ENCODE measurements at places on chromosomes 6 and 20.

- no peak for DNase-seq
These were observed 71.3 kb upstream of the TINAG start for GRCh38 chr6:54236984-54237383.

DNA sequence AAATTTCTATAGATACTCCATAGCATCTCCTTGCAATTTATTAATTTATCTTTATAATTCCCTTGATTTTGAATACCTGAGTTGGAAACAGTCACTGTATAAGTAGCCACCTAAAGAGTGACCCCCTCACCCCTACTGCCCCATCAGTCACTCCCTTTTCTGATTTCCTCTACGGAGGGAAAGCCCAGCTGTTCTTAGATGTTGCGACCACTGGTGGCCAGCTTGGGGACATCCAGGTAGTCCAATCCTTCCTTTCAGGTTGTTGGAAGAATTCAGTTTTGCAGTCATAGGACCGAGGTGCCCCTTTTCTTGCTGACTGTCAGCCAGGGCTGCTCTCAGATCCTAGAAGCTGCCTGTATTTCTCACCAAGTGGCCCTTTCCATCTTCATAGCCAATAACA lies 87.8 kb downstream of the BMP6 start:
- DNase-seq = no peak

- DNase-seq = peak; percentile 20
These were observed 76.4 kb downstream of the TMEM242 start for GRCh38 chr6:157246771-157247484.

DNA sequence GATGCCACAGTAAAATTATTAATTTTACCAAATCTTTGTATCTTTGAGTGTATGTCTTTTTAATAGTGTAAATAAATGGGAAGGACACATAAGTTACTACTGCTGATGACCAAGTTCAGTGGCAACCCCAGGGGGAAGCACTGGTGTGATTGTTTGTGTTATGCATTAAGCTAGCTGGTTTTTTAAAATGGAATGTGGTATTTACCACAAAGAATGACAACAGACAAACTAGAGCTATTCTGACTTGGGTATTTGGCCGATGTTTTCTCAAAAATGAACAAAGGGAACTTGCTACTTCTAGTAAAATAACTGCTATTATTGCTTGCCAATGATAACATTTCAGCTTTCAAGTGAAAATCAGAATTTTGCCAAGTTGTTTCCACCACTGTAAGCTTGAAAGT lies 2.9 kb downstream of the FNDC1 start:
- DNase-seq = no peak

DNA sequence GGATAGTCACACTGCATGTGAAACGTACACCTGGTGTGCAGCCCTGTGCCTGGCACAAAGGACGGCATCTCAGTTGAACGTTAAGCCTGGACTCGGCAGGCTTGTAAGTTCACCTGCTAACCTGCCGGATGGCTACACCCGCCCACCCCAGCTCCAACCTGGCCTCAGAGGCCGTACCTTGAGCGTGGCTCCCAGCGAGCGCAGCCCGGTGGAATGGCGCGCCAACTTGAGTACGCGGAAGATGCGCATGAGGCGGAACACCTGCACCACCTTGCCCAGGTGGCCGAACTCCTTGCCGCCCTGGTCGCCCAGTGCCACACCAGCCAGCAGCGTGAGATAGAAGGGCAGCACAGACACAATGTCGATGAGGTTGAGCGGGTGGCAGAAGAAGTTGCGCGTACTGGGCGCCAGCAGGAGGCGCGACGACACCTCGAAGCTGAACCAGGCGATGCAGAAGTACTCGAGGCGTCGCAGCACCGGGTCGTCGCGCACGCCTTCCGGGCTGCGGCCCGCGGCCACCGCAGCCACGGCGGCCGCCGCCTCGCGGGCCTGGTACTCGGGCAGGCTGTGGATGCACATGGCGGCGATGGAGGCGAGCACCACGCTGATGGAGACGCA lies 3.3 kb downstream of the KCNS1 start:
- peak; percentile 11 for DNase-seq

GRCh38 chr20:4061987-4062386 lies 46.6 kb upstream of the RNF24 start:
- DNase-seq = no peak

DNA sequence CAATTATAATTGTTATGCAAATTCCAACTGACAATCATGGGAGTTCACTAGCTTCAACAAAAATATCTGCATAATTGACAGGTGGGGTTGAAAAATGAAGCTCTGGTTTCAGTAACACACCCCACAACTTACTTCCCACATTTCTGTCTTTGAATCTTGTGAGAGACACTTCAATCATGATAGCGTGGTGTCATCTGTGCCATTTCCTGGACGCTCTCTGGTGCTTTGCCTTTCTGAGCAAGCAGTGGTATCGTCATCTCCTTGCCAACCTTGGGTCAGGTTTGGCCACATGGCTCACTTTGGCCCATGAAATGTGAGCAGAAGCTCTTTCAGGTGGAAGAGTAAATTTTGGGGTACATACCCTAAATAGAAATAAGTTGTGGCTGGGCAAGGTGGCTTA lies 10.2 kb downstream of the BMP7 start:
- no peak for DNase-seq

DNA sequence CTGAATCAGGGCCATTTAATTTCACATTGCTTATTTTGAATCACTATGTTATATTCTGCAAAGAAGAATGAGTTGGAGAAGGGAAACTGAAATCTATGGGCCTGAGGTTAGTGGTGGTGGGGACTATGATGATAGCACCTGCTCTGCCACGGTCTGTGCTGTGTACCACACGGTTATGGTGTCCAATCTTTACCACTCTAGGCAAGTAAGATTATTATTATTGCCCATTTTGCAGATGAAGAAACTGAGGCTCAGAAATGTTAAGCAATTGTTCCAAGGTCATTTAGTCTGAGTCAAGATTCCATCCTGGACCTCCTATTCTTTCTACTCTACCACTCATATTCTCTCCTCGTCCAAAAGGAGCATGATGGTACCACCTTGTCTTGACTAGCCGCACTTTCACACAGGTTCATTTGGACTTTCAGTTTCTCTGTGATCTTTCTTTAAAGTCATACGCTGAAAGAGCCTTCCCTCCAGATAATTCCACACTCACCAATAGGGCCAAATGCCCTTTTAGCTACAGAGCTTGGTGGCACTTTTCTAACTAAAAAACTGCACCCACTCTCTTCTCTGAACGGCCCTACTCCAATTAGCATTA lies 56.2 kb downstream of the GFOD1 start:
- no peak for DNase-seq

- no peak for DNase-seq
These were observed 47.1 kb downstream of the FHL5 start for GRCh38 chr6:96610019-96610418.

- DNase-seq = no peak
These were observed 20.9 kb downstream of the PKIG start for GRCh38 chr20:44603327-44603726.

- no peak for DNase-seq
These were observed 72.4 kb upstream of the BACH2 start for GRCh38 chr6:90369024-90369519.

DNA sequence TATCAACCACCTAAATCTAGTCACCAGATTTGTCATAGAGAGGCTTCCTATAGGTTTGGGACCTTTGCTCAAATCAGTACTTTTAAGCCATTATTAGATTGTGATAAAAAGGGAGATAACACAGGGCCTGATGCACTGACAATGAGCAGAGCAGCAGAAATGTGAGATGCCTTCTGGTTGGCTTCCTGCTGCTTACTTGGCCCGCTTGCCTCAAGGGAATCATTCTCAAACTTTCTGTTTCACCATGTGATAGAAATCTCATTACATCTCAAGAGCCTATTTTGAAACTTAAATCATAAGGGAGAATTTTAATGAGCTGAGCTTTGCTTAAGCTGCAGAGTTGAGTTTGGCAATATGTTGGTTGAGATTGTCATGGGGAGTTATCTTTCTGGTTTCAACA lies 606.0 kb downstream of the DHX35 start:
- DNase-seq = no peak

Measured in NCI-H1092 treated with DMSO at 0.1 percent for 48 hours (cell line).